GM23338 (cell line): ENCODE measurements at places on chromosomes 11 and 22. TPM values are rescaled to one million over a fixed set of nuclear protein-coding genes. Genes with fewer than 3 reads are reported as not detected.

Gene DDI1
- not detected in 2 replicates for total RNA-seq

Gene OR4D5
- not detected in 2 replicates for total RNA-seq

Gene TMEM86A
- total RNA-seq: 0.45 and 0.70 TPM in 2 replicates

Gene PRAME
- not detected in 2 replicates for total RNA-seq

Gene OR52I1
- total RNA-seq: not detected in 2 replicates

Gene GUCD1
- 91.1 and 106 TPM in 2 replicates for total RNA-seq

Gene SLC17A6
- total RNA-seq: 0.16 and 0.31 TPM in 2 replicates

Gene HORMAD2
- total RNA-seq: not detected in 2 replicates

Gene HTR3B
- not detected in 2 replicates for total RNA-seq

Gene CARD18
- total RNA-seq: not detected in 2 replicates

Gene PGA5
- total RNA-seq: 0.12 and 0.52 TPM in 2 replicates

Gene PRG3
- not detected in 2 replicates for total RNA-seq
